Neuronal stem cell (in vitro differentiated cells): ENCODE measurements at places on chromosomes 3 and 15.

DNA sequence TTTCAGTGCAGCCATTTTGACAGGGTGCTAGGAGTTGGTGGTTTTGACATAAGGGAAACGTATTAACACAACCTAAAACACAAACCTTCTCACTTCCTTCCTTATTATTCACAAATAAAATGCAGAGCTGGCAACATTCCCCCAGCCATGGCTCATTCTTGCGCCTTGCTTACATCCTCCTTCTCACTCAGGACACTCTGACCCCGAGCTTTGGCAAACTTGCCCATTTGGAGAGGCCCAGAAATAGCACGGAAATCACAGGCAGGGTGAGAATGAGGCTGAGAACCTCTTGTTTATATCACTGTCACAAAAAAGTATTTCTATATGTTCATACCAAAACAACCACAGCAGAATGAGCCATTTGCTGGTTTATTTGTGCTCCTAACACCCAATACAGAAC lies 244.3 kb downstream of the NTRK3 start:
- no peak for DNase-seq

GRCh38 chr15:70806992-70807712 lies 43.8 kb upstream of the UACA start:
- DNase-seq, result no peak

DNA sequence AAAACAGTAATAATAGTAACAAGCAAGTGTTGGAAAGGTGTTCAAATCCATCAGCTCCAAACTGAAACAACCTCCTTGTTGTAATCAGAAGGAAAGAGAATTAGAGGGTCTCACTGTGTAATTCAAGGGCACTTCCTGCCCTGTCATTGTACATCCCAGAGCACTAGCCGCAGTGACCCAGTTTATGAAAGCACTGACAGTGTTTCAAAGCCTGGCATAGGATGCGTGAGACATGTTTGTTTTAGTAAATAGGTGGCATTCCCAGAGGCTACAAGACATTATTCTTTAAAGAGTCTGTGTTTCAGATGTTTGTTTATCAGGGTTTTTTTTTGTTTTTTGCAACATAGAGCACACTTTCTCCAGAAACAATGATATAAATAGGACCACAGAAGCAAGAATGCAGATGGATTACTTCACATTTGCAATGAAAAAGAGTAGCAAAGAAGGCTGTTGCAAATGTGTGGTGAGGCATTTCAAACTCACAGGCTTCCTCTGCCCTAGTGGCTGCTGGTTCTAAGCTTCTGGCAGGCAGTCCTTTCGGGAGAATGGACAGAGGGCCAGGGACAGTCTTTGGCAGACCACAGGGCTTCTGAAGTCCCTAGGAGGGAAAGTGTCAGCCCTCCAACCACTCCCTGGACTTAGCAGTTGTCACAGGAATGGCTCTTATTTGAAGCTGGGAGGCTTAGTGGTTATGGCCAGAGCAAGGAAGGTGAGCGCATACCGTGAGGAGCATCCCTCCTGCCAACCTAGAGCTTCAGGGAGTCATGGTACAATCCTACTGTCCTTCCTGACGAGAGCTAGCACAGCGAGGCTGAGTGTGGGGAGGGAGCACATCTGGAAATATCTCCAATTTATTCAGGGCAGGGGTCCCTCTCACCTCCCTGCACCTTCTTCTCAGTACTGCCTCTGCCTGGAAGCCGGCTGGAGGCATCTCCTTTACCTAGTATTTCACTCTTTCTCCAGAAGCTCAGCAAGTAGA lies 31.4 kb upstream of the TIPARP start:
- DNase-seq, result no peak

- peak; percentile 11 for DNase-seq
Measured at GRCh38 chr3:61172684-61173083, 78.6 kb downstream of the FHIT start.

DNA sequence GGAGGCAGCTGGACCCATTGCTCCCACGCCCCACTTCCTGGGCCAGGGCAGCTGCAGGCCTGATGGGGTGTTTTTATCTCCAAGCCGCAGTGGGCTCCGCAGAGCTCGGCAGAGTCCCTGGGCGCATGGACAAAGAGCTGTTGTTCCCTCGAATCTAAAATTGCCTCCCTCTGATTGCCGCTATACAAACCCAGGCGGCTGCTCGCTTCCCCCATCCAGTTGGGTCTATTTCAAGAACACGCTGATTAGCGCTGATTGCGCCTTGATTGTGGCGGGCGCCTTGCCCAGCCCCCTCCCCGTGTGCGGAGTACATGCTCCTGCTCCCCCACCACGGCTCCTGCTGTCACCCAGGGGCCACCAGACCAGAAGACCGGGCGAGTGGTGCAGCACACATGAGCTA lies 43.4 kb upstream of the SLC6A1 start:
- no peak for DNase-seq

DNA sequence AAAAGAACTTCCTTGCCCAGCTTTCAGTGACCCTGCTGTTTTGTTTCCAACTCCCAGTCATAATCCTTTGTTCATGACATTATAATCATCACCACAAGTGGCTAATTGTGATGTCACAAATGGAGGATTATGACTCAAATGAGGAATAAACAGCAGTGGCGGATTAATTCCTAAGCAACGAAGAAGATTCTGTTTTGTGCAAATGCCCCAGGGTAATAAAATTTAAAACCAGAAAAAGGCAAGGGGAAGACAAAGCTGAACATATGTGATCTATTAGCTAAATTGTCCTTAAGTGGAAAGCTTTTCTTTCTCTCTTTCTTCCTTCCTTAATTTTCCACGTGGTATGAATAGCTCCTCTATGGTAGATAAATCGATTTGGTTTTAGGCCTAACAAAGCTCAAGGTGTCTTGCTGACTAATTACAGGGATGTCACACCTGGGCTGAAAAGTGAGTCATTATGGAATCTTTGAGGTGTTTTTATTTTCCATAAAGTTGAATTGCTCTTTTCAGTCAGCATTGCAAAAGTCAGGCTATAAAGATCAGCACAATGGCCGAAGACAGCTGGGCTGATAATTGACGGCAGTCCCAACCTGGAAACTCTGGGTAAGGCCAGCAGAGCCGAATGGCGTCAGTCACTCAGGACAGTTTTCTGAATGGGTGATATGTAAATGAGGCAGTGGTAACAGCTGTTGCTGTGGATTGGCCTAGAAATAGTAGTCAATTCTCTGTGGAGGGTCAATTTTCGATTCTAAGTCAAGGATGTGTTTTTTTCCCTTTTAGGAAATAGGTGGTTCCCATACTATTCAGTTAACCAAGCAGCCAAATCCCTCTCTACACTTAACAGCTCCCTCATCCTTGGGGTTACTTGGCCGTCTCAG lies 121.5 kb downstream of the PTPRG start:
- DNase-seq, result no peak

- no peak for DNase-seq
Measured at GRCh38 chr3:16888785-16889607, 4.2 kb downstream of the PLCL2 start.

GRCh38 chr15:48674876-48675275 lies 29.4 kb upstream of the FBN1 start:
- no peak for DNase-seq

- no peak for DNase-seq
Measured at GRCh38 chr3:11930084-11930483, 74.1 kb upstream of the SYN2 start.

DNA sequence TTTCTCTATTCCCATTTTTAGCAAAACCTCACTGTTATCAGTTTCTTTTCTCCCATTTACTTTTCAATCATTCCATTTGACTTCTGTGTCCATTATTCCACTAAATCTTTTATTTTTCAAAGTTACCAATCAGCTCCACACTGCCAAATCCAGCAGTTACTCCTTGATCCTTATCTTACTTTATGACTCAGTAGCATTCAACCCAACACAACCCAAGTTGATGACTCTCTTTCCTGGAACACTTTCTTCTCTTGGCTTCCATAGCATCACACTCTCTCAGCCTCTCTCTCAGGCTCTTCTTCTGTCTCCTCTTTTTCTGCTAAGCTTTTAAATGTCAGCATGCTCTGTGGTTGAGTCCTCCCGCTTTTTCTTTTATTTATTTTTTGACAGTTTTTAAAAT lies 36.3 kb downstream of the RASGRP1 start:
- no peak for DNase-seq

- DNase-seq, result peak; percentile 94
Measured at GRCh38 chr3:49104427-49105291, at the start of gene QARS1. TSS of gene QARS1 (minus strand) at chr3:49104757. CDS start at chr3:49104733, 24 bp downstream.

DNA sequence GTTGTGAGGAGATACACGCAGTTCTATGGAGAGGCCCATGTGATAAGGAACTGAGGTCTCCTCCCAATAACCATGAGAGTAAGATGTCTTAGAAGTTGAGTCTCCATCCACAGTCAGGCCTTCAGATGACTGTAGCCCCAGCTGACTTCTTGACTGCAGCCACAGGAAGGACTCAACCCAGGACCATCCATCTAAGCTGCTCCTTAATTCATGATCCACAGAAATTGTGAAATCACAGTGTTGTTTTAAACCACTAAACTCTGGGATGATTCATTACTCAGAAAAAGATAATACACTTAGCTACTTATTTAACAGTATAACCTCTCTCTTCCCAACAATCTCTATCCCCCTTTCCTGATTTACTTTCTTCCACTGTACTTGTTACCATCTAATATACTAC lies 173.3 kb downstream of the ALDH1A2 start:
- DNase-seq, result no peak

DNA sequence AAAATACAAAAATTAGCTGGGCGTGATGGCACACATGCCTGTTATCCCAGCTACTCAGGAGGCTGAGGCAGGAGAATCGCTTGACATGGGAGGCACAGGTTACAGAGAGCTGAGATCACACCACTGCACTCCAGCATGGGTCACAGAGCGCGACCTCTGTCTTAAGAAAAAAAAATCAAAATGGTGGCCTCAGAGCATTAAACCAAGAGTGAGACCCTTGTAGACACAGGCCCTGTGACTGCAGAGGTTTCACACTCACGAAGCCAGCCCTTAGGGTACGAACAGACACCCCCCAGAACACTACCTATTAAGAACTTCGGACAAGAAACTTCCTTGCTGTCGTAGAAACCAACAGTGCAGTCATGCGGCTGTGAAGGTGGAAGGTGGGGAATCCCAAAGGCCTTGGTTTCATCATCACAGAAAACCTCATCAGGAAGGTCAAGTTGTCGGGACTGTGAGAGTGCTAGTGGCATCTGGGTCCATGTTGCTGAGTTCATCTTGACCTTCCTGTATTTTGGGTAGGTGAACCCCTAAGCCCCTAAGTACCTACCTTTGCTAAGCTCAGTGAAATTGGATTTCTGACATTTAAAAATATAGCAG lies 4.8 kb upstream of the PDE8A start:
- DNase-seq, result no peak

- DNase-seq, result no peak
Measured at GRCh38 chr3:3600665-3601340, 198.4 kb upstream of the LRRN1 start.

GRCh38 chr3:142279965-142280590 lies 54.7 kb upstream of the GK5 start:
- peak; percentile 56 for DNase-seq

- no peak for DNase-seq
Measured at GRCh38 chr3:46864061-46864881, 1.0 kb upstream of the MYL3 start.

DNA sequence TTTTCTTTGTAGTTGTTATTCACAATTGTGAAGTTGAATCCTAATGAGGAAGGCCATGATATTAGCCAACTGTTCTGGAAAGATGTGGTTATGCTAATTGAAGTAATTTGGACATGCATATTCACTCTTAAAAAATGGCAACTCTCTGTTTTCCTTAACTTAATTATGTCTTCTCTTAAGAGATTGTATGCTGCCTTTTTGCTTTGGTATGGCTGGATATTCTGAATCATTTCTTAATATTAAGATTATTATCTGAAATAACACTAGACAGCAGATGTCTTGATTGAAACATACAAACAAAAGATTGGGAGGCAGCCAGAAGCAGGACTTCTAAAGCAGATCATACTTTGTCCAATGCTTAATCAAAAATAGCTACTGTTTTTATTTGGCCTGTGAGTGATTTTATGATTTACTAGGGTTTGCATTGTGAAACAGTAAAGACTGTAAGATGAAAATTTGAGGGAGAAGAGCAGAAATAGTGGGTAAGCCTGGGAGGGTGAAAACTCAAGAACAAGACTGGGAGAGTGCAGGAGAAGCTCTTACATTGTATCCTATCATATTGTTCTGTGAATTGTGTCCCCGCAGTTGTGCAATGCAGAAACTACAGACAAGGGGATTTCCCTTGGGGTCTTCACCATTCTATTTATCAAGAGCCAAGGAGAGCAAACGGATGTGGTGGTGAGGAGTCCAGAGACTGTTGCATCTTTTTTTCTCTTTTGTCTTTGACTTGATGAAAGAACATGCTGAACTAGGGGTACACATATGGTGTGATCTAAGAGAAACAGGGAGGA lies 554.8 kb downstream of the TUSC7 start:
- DNase-seq, result no peak

DNA sequence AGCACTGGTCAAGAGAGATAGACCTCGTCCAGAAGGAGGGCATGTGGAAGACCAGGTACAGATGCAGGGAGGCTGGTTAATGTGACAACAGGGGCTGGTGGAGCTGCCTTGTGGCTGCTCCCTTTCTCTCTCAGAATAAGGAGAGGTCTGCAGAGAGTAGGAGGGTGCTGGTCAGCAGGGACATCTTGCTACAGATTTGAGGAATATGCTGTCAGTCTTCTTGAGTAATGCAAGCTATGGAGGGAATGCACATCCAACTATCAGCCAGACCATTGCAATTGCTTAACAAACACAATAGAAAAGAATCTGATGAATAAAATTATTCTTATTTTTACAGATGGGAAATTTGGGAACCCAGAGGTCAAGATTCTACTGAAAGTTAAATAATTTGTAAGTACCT lies 20.3 kb upstream of the SIAH2 start:
- no peak for DNase-seq

GRCh38 chr3:2354702-2355101 lies 256.0 kb downstream of the CNTN4 start:
- DNase-seq, result peak; percentile 18

- no peak for DNase-seq
Measured at GRCh38 chr3:32975891-32976595, 24.6 kb downstream of the CCR4 start.

DNA sequence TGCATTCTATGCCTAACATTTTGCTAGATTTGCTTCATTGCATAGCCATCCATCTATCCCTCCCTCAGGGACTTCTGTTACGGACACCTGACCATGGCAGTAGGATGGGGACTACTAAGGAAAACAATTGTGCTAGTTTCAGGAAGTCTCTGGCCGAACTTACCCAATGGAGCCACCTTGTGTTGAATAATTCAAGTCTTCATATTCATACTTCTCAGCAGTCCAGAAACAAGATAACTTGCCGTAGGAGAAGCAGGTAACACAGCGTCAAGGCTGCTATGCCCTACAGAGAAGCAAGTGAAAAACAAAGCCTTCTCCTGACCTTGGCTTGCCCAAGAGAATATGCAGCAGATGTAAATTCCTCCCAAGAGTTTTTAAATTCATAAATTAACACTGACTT lies 685.3 kb downstream of the GRM7 start:
- no peak for DNase-seq
